ENCODE measurements at places on chromosomes 13 and 19. TPM values are rescaled to one million over a fixed set of nuclear protein-coding genes. Genes with fewer than 3 reads are reported as not detected.

The RDH8 gene
- total RNA-seq: not detected

The HCN2 gene
- 0.76 TPM for total RNA-seq

The LSM7 gene
- total RNA-seq: 90.9 TPM

The SYDE1 gene
- 7.7 TPM for total RNA-seq

The SIGLEC5 gene
- total RNA-seq: not detected

The TMEM238 gene
- total RNA-seq: 0.26 TPM

The SLC15A1 gene
- not detected for total RNA-seq

The RCBTB1 gene
- 18.6 TPM for total RNA-seq

The CEBPA gene
- total RNA-seq: 0.13 TPM

The LHB gene
- 0.89 TPM for total RNA-seq

The CD33 gene
- under 0.01 TPM for total RNA-seq

The KLC3 gene
- total RNA-seq: 0.25 TPM

The POSTN gene
- total RNA-seq: 3.3 TPM

The GPR183 gene
- total RNA-seq: 1.2 TPM

The CYP2A7 gene
- total RNA-seq: not detected

The FPR2 gene
- total RNA-seq: not detected

The MZT1 gene
- total RNA-seq: 12.7 TPM

The PPM1N gene
- 1.0 TPM for total RNA-seq

The ZFP28 gene
- 5.4 TPM for total RNA-seq

The SYNE4 gene
- total RNA-seq: under 0.01 TPM

The SIGLEC12 gene
- total RNA-seq: not detected

The LRRC4B gene
- not detected for total RNA-seq

The ZNF547 gene
- total RNA-seq: 2.3 TPM

Data from dermis microvascular lymphatic vessel endothelial cell (primary cell).